T-helper 2 cell (primary cell): ENCODE measurements at places on chromosomes 3 and 15.

DNA sequence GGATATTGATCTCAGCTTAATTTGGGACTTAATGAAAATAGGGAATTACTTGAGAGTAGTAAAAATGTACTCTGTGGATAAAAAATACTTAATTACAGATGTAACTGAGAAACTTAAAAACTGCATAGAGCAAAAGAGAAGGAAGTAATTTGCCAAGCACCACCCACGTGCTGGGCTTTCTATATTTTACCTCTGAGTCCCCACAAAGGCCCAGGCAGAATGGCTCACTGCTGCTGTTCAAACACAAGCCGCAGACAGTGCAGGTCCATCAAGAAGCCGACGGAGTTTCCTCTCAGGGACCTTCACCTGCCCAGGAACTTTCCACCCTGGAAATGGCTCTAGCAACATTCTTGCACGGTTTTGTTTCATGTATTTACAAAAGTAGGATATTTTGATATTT lies 77.2 kb upstream of the TRPM1 start:
- DNase-seq = no peak

- DNase-seq = no peak
Measured at GRCh38 chr15:74445816-74446763, 12.3 kb upstream of the SEMA7A start.

DNA sequence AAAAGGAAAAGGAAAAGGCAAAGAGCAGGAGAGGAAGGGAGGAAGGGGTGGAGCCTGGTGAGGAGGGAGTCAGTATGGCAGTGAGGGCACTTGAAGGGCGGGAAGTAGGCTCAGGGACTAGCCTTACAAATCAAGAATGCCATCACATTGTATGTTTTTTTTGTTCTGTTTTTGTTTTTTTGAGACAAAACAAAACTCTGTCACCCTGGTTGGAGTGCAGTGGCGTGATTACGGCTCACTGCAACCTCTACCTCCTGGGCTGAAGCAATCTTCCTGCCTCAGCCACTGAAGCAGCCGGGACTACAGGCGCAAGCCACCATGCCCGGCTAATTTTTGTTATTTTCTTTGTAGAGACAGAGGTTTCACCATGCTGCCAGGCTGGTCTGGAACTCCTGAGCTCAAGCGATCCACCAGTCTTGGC lies 10.5 kb upstream of the PIK3CB start:
- no peak for DNase-seq

GRCh38 chr3:182261041-182261440 lies 532.3 kb upstream of the ATP11B start:
- no peak for DNase-seq

DNA sequence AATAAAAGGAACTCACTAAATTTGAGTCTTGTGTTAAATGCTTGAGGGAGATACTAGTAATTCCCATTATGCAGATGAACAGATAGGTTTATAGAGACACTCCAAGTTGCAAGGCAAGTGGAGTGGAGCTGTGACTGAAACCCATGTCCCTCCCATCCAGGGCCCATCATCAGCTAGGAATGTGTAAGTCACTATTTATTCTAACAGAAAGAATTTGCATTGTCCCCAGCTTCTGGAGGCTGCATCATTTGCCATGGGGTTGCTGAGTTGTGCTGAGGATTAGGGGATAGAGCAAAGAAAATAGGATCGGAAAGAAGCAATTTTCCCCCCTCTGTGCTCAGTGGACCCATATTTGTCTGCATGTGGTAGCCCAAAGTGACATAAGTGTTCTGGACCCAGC lies 197.4 kb upstream of the RGMA start:
- no peak for DNase-seq

DNA sequence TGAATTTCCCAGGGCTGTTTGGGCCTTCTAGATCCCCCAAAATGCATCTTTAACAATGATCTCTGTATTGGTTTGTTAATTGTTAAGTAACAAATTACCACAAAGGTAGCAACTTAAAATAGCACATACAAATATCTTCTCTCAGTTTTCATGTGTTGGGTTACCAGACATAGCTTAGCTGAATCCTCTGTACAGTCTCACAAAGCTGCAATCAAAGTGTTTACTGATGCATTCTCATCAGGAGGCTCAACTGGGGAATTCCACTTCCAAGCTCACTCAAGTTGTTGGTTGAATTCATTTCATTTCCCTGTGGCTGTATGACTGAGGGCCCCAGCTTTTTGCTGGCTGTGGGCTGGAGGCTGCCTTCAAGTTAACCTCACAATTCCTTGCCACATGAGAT lies 297.6 kb downstream of the RPLP1 start:
- DNase-seq = no peak

- DNase-seq = no peak
Measured at GRCh38 chr3:54131026-54131605, 8.8 kb downstream of the CACNA2D3 start.

- no peak for DNase-seq
Measured at GRCh38 chr3:96734273-96735009, 80.0 kb upstream of the EPHA6 start.

GRCh38 chr15:86267892-86268291 lies 188.2 kb downstream of the AGBL1 start:
- DNase-seq = no peak
